Vagina (tissue), 2 donors: ENCODE measurements at places on chromosomes 1 and 21. TPM values are rescaled to one million over a fixed set of nuclear protein-coding genes. Genes with fewer than 3 reads are reported as not detected.
A peak's percentile ranks its signal among the peaks of the same experiment; 100 is the strongest.

The SHISAL2A gene
- total RNA-seq = 3.2 TPM

The AIRE gene
- total RNA-seq = 0.25 TPM

DNA sequence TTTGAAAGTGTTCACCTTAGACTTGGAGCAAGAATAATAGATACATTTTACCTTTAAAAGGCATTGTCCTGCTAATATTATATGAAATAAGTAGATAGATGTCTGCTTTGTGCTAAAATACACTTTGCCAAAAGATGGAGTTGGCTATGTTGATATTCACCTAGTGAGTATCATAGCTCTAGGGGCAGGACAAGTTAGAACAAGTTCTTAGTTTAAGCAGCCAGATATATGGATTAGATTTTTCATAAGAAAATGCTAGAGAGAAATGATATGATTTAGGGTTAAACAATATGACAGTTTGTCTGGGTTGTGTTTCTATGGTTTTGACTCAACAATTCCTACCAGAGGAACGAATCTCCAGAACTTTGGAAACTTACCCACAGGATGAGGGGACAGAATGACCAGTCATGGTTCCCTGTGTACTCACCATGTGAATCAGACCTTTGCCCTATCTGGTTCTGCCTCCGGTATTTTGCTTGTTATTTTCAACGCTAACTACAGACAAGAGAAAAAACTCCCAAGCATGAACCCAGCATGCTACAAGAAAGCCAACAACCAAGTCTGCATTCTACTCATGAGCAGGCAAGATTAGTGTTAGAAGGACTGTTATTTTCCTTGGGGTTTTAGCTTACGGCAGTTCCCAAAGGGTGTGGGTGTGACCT is 1.7 kb downstream of the F5 start:
- no peaks in the 10 kb centered on the region for H3K27me3 ChIP-seq
- H3K4me1 ChIP-seq = no peaks in the 10 kb centered on the region
- no peak overlapping the region for H3K27ac ChIP-seq
- H3K4me3 ChIP-seq = no peak overlapping the region
- DNase-seq = no peak

DNA sequence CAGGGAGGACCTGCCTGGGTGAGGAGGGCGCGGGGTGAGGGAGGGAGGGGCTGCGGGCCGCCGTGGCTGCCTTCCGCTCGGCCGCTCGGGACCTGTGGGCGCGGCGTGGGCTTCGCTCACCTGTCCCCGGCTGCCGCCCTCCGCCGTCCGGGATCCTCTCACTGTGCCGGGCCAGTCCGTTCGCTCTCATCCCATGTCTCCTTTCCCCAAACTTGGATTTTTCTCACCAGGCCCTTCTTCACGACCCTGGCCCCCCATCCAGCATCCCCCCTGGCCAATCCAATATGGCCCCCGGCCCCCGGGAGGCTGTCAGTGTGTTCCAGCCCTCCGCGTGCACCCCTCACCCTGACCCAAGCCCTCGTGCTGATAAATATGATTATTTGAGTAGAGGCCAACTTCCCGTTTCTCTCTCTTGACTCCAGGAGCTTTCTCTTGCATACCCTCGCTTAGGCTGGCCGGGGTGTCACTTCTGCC is 362 bp downstream of the ZBTB48 start:
- H3K4me1 ChIP-seq = peaks cover 39% of the 10 kb centered on the region
- no peak for DNase-seq
- H3K27ac ChIP-seq = peak overlapping the region; percentile 89
- H3K4me3 ChIP-seq = peak overlapping the region; percentile 73
- H3K27me3 ChIP-seq = no peaks in the 10 kb centered on the region
- no peaks in the 10 kb centered on the region for H3K36me3 ChIP-seq

DNA sequence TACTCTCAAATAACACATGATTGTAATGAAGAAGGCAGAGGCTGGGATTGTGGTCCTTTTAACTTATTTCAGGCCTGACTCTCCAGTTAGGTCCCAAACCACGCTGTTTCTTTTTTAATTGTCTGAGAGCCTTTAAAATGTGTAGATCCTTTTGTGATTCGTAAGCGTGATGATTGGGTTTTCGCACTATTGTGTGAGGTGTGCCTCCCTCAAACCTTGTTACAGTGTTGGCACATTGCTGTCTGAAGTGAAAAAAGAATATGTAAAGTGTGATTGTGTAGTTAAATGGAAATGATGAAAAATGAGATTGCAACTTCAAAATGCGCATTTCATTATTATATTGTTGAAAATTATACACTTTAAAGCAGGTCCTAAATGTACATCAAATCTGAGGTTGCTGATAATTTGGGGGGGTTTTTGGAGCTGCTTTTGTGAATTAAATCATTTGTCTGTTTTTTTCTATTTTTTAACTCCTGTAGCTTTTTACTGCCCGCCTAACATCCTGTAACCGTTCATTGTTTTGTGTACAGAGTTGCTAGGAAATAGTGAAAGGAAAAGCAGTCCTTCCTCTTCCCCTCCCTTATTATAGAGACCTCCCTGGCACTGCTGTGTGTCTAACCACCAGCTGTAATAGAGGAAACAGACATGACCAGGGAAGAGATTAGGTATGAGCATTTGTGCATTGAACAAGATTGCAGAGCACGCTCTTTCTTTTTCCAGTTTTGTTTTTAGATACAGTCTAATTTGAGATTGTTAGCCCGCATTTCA is 43.3 kb downstream of the IARS2 start:
- no peaks in the 10 kb centered on the region for H3K4me1 ChIP-seq
- no peak overlapping the region for H3K27ac ChIP-seq
- no peak for DNase-seq
- no peaks in the 10 kb centered on the region for H3K27me3 ChIP-seq
- peaks cover 56% of the 10 kb centered on the region for H3K36me3 ChIP-seq

DNA sequence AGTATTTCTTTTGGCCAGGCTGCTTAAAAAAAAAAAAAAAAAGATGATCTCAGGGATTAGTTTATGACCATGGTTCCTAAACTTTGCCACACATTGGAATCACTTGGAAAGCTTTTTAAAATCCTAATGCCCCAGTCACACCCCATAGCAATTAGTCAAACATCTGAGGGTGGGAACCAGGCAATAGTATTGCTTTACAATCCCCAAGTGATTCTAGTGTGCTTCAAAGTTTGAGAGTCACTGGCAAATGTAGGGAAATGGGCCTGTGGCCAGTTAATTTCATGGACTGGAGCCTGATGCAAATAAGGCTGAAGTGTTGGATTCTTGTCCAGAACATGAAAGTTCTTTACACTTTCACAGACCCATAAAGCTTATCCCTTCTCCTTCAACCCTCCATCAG is 374.6 kb upstream of the ESRRG start:
- no peaks in the 10 kb centered on the region for H3K36me3 ChIP-seq
- H3K27ac ChIP-seq = no peak overlapping the region
- H3K4me3 ChIP-seq = no peak overlapping the region
- no peaks in the 10 kb centered on the region for H3K27me3 ChIP-seq
- no peaks in the 10 kb centered on the region for H3K4me1 ChIP-seq

DNA sequence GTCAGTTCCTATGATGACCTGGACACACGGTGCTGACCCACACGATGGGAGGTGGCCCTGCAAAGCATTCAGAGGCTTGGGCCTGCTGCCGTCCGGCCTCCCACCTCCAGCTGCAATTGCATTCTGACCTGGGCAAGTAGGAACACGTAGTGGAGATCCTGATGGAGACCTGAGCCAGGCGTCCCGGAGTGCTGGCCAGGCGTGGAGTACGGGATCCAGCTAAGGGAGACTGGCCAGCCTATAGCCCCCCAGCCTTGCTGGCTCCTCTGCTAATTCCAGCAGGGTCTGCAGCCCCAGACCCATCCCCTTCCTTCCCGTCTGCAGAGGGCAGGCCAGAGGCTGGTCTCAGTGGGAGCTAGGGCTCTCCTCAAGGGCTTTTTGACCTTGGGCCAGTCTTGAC is 11.2 kb downstream of the CD46 start:
- no peak overlapping the region for H3K27ac ChIP-seq
- no peak for DNase-seq
- H3K4me3 ChIP-seq = no peak overlapping the region
- H3K27me3 ChIP-seq = no peaks in the 10 kb centered on the region

GRCh38 chr1:215669806-215670491 is 102.8 kb downstream of the KCTD3 start:
- no peak overlapping the region for H3K4me3 ChIP-seq
- DNase-seq = no peak
- no peaks in the 10 kb centered on the region for H3K4me1 ChIP-seq
- no peaks in the 10 kb centered on the region for H3K36me3 ChIP-seq
- H3K27me3 ChIP-seq = no peaks in the 10 kb centered on the region
- no peak overlapping the region for H3K27ac ChIP-seq

DNA sequence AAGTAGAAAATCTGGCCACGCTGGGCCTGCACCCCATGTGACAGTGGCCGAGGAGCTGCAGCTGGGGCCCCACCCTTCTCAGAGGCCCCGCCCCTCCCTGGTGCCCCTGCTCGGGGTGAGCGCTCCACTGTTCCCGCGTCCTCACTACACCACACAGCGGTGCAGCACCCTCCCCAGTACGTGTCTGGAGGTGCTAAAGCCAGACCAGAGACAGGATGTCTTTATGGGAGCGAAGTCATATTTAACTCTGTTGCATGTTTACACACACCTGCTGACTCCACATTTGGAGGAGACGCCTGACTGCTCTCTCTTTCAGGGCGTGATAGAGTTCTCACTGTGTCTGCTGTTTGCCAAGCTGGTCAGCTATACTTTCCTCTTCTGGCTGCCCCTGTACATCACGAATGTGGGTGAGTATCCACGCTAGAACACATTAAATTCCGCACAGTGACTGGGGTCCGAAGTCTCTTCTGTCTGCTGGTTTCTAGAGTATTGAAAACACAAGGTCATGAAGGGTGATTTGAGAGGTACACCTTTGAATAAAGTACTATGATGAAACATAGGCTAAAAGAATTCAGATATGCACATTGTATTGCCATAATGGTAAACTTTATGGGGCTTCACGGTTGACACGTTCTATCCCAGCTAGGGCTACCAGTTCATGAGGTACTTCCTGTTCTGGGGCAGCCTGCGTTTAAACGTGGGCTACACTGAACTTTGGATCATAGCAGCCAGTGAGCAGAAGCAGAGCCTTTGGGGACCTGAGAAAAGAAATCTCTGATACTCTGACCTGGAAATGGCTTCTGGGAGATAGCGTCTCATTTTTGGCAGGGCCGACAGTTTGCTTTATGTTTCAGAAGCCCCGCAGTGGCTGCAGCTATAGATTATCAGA is 48.4 kb downstream of the SLC37A1 start:
- H3K4me1 ChIP-seq = no peaks in the 10 kb centered on the region
- H3K27ac ChIP-seq = peak overlapping the region; percentile 16
- H3K27me3 ChIP-seq = no peaks in the 10 kb centered on the region
- H3K36me3 ChIP-seq = no peaks in the 10 kb centered on the region

DNA sequence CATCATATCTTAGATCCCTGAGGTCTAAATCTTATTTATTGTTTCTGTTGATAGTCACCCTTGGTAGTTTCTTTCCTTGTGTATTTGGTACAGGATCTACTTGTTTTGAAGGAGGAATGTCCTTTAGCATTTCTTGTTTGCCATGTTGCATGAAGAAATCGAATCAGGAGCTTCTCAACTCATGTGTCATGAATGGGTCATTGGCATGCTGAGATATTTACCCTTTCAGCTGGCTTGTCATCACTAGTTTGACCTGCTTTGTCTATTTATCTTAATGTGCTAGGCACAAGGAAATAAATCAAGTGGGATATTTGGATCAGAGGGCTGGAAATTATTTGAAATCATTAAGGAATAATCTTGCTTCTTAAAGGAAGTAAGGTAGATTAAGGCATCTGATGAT is 23.8 kb downstream of the THEM4 start:
- no peak overlapping the region for H3K4me3 ChIP-seq
- DNase-seq = no peak
- no peak overlapping the region for H3K27ac ChIP-seq
- no peaks in the 10 kb centered on the region for H3K27me3 ChIP-seq
- no peaks in the 10 kb centered on the region for H3K4me1 ChIP-seq

DNA sequence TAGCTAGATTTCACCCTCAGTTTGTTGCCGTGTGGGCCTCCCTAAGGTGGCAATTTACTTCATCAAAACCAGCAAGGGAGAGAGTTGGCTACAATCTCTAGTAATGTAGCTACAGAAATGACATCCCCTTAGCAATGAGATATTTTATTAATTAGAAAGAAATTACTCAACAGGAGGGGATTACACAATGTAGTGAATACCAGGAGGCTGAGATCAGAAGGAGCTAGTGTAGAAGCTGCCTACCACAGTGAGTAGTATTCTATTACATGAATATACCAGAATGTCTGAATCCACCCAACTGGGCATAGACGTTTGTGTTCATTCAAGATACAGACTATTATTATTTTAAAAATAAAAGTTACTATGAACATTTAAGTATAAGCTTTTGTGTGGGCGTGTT is 868.2 kb upstream of the CXADR start:
- peaks cover 5% of the 10 kb centered on the region for H3K4me1 ChIP-seq
- H3K27me3 ChIP-seq = no peaks in the 10 kb centered on the region

DNA sequence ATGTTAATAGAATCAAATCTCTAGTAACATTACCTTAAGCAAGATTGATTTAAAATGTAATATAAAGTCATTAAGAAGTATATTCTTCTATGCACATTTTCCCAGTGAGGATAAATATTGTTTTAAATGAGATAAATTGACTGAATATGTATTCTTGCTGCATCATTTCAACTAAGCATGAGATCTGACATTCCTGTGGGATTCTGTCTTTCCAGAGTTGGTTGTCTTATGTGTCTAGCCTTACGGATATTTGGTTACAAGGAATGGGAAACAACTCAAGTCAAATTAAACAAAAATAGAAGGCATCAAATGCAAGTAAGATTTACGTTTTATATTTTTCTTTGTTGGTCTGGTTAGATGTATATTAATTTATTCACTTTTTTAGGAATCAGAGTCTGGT is 287.5 kb downstream of the PTGER3 start:
- no peaks in the 10 kb centered on the region for H3K27me3 ChIP-seq
- H3K36me3 ChIP-seq = no peaks in the 10 kb centered on the region
- no peaks in the 10 kb centered on the region for H3K4me1 ChIP-seq
- no peak overlapping the region for H3K27ac ChIP-seq
- H3K4me3 ChIP-seq = no peak overlapping the region
